ENCODE measurements at places on chromosomes 2 and 18.

GRCh38 chr2:28516950-28517349 lies 21.1 kb downstream of the PLB1 start:
- no peak for DNase-seq

- DNase-seq, result no peak
Observed at GRCh38 chr2:176088048-176088936, 4.2 kb upstream of the HOXD13 start.

DNA sequence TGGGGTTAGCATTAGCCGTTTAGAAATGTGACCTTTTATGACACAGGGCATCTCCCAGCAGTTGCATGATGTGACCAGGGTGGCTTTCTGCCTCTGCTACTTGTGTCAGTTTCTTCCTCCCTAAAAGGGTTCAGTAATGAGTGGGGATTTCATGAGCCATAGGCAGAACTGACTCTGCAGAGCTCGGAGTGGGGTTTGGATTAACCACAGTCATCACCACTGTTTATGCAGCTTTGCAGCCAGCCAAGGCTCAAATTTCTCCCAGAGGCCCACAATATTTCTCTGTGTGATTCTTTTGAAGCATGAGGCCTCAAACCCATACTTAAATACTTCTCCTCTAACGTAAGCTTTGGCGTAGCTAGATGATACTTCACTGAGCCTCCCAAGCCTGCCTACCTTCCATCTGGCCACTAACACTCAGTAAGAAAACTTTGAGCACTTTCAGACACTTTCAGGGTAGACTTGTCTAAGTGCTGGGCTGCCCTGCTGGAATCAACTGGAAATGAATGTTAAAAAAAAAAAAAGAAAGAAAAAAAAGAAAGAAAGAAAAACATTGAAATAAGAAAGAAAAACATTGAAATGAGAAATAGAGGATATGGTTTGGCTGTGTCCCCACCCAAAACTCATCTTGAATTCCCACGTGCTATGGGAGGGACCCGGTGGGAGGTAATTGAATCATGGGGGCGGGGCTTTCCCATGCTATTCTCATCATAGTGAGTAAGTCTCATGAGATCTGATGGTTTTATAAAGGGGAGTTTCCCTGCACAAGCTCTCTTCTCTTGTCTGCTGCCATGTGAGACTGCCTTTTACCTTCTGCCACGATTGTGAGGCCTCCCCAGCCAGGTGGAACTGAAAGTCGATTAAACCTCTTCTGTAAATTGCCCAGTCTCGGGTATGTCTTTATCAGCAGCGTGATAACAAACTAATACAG lies 11.5 kb upstream of the LAPTM4A start:
- DNase-seq, result peak; percentile 20

DNA sequence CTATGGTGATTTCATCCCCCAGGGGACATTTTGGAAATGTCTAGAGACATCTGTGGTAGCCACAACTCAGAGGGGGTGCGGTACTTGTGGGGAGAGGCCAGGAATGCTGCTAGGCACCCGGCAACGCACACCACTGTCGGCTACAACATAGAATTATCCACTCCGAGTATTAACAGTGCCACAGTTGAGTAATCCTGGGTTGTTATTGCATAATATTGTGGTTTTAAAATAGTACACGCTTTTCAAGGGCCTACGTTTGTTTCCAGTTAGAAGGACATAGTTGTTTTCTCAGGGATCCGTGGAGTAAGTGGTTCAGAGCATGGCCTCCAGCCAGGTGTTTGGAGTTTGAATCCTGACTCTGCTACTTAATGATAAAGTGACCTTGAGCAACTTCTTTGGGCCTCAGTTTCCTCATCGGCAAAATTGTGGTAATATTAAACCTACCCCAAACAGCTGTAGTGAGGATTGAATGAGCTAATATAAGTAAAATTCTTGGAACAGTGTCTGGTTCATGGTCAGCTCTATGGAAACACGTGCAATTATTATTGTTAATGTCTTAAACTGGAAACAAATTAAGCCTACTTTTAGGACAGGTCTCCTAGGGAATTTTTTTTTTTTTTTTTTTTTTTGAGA lies 24.5 kb downstream of the CYP27A1 start:
- no peak for DNase-seq

- no peak for DNase-seq
Observed at GRCh38 chr2:161421686-161422085, 5.6 kb downstream of the TBR1 start.

GRCh38 chr2:15160201-15160991 lies 400.7 kb downstream of the NBAS start:
- DNase-seq, result no peak
